ENCODE measurements at places on chromosomes 1 and 21. TPM values are rescaled to one million over a fixed set of nuclear protein-coding genes. Genes with fewer than 3 reads are reported as not detected.

The SPATA17 gene
- not detected for polyA plus RNA-seq

GRCh38 chr1:32989160-32990050, 24.8 kb upstream of the RNF19B start:
- DNase-seq = peak; percentile 96

The C1orf232 gene
- not detected for polyA plus RNA-seq

GRCh38 chr1:215023155-215023832, 59.2 kb upstream of the KCNK2 start:
- no peak for DNase-seq

GRCh38 chr1:176391621-176392020, 71.4 kb upstream of the PAPPA2 start:
- DNase-seq = no peak

The RNU1-2 gene
- not detected for polyA plus RNA-seq

DNA sequence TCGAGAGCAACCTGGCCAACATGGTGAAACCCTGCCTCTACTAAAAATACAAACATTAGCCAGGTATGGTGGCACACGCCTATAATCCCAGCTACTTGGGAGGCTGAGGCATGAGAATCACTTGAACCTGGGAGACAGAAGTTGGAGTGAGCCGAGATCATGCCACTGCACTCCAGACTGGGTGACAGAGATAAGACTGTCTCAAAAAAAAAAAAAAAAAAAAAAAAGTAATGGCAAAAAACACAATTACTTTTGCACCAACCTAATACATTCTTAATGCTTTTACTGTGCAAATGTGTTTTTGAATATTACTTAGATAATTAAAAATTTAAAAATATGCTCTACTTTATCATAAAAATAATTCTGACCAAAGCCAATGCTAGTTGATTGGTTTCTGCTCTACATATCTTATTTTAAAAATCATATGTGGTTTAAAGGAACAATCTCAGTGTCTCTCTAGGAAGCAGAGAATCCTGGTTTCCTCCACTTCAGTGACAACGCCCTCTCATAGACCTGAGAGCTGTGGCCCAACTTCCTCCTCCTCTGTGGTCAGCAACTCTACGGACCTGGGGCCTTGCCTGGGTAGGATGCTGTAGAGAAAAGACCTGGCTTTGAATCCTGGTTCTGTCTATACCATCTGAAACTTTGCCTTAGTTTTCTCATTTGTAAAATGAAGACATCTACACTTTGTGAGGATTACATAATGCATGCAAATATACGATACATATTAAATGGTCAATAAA, 64.7 kb downstream of the TGFBR3 start:
- DNase-seq = no peak

GRCh38 chr1:88753506-88753905, 69.4 kb downstream of the PKN2 start:
- DNase-seq = no peak

DNA sequence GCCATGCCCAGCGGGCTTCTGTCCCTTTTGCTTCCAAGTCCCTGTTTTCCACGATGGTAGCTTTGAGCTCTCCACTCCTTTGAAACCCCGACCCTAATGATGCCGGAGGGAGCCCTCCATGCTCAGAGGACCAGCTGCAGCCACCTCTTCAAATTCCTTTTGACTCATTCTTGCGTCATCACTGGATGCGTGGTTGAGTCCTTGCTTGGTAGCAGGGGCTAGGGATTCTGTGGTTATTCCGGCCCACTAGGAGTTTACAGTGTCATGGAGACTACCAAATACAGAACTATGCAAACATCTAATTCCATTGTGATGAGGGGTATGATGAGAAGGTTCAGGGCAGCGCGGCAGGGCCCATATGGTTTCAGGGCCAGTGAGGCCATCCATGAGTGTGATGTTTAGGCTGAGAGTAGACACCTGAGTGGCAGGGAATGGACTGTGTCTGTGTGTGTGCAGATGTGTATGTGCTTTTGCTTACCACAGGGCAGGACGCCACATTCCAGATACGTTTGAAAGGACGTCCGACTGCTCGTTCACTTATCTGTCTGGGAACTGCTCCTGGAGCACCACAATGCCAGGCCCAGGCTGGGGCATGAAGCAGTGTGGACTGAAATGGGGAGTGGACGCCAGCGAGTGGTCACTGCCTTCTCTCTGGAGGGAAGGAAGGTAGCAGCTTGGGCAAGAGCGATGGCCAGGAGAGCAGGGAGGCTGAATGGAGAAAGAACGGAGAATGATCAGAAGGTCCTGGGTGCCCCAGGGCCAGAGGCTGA, 30.4 kb upstream of the ZBTB21 start:
- no peak for DNase-seq

DNA sequence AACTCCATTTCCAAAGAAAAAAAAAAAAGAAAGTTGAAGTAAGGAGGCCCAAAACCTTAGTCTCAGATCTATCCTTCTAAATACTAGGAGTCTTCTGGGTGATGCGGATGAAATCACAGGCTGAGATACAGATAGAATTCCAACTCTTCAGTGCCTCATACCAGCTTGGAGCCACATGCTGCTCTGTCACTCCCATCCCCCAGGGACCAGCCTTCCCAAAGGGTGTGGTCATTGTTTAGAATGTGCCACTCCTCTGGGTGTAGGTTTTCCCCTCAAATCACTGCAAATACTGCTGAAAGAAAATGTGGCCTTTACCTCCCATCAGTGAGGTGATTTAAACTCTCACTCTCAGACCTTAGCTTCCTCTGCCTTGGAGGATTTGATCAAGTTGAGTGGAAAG, 112.9 kb downstream of the CDC7 start:
- no peak for DNase-seq

The UBE2U gene
- not detected for polyA plus RNA-seq

DNA sequence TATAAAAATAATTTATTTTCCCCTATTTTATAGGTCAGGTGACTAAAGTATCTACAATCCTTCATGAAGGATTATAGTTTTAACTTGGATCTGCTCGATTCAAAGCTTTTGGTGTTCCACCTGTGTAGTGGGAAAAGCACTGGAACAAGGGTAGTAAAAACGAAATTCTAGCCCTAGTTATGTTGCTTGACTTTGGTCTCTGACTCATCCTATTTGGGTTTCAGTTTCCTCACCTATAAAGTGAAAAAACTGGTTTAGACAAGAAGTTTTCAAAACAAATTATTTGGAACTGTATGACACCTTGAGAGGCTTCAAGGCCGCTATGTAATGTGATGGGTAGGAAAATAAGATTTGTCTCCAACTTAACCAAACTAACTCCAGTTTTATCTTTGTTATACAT, 505.2 kb upstream of the ZRANB2 start:
- no peak for DNase-seq

DNA sequence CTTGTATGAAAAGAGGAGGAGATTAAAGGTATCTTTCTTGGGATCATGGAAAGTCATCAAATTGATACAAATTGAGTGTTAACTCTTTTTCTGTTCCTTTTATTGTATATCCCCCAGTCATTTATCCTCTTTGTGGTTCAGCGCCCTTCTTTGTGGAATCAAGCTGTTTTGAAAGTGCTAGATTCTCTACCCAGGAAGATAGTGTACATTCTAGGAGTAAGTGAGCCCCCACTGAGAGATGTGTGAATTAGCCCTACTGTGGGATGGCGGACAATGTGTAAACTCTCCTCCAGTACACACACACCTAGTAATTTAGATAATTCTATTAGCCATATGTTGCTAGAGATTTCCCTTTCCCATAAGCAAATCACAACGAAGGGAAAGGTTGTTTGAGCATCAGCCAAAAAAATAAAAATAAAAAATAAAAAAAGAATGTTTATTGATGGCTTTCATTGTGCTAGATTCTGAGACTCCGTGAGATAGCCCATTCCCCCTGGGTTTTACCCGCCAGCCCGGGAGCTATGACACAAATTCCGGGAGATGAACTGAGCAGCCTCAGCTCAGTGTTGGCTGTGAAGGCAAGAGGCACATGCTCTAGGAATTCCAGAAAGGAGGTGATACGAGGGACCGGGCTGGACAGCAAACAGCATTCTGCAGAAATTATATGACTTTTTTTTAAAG, 378.4 kb upstream of the RUNX1 start:
- no peak for DNase-seq

The FMO3 gene
- not detected for polyA plus RNA-seq

DNA sequence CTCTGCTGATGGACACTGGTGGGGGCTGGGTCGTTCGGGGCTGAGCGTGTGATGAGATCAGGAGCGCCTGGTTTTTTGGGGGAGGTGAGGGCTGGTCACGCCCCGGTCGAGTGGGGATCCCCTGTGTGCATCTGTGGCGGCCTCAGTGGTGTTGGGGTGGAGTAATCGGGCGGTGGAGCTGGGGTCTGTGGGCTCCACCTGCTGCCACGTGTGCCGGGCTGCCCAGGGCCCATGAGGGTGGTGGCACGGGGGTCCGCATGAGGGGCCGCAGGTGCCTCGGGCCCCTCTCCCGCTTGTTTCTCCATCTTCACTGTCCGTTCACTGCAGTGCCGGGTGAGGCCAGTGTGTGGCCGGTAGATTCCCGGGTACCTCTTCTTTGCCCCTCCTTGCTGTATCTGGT, 17.2 kb downstream of the PRKCZ start:
- DNase-seq = no peak

The TMEM82 gene
- not detected for polyA plus RNA-seq

The OR2L5 gene
- polyA plus RNA-seq = not detected

Measured in CD14-positive monocyte (primary cell).